Activated CD4-positive, alpha-beta T cell treated with anti-CD3 and anti-CD28 coated beads, Interleukin-2, amount 50 U/mL, for 24 hours (primary cell): ENCODE measurements at places on chromosomes 5 and 9.

GRCh38 chr9:8576741-8577140 is 777.2 kb upstream of the DMAC1 start:
- DNase-seq = no peak

GRCh38 chr9:127142291-127142690 is 19.9 kb upstream of the ANGPTL2 start:
- no peak for DNase-seq

- DNase-seq = no peak
These were observed 205.1 kb upstream of the EFNA5 start for GRCh38 chr5:107875833-107876232.

DNA sequence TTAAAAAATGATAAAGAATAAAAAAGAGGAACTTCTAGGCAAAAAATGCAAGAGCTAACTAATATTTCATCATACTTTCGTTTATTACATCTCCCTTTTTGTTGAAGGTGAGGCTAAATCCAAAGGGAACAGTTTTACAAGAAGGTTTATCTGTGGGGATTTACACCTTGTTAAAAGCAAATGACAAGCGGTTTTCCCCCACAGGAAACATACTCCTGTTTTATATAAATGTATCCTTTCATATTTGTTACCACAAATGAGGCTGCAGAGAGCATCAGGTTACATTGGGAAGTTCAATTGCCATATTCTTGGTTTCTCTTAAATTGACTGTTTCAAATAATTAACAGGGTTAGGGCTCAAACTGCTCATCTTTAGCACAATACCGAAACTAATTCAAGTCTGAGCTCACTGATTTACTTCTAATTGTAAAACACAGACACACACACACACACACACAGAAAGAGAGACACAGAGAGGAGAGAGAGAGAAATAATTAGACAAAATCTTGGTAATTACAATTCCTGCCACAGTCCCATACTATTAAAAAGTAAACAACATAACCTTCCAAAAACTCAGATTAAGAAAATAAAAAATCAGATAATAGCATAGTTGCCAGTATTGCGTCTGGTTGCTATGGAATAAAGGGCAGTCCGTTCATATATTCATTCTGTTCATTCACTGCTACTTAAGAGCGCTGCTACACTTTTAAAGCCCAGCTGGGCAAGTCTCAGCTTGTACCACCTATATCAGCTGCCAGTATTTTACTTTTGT is 17.1 kb downstream of the RFX3 start:
- DNase-seq = no peak

- no peak for DNase-seq
These were observed 91.1 kb upstream of the TLE4 start for GRCh38 chr9:79480639-79481038.

DNA sequence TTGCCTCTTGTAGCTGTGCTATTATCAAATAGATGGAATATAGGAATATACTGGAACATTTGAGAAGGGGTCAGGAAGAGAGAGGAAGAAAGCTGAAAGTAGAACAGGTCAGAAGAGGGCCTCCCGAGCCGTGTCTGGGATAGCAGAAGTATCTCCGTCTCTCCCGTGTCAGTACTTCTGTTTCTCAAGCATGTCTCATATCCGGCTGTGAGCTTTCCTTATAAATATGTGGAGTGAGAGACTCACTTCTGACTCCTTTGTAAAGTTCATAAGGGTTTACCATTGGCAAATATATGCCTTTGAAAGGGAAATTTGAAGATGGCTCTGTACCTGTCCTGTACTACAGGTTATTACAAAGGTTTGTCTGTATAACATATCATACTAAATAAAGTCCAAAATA is 50.3 kb downstream of the MOCS2 start:
- no peak for DNase-seq

- DNase-seq = no peak
These were observed 72.8 kb downstream of the SLF1 start for GRCh38 chr5:94691291-94691690.

- DNase-seq = no peak
These were observed 65.6 kb downstream of the ANXA2R start for GRCh38 chr5:42974536-42974935.

- DNase-seq = no peak
These were observed 83.7 kb downstream of the TMEM215 start for GRCh38 chr9:32867026-32867425.

DNA sequence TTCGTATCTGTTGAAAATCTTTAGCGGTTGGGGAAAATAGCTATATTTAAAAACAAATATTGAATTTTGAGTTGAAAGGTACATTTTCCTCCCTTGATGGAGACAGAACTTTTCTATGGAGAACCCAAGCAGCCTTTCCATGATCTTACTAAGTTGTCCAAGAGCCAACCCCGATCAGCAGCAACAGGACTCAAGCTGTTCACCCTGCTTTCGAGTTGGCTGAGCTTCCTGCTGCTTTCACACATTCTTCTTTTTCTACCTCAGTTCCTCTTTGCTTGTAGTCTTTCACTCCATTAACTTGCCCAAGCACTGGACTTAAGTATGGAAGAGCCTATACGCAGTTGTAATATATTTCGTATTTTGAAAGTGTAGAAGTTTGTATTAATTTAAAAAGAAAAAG is 59.4 kb downstream of the IL6ST start:
- no peak for DNase-seq

- no peak for DNase-seq
These were observed 1209.3 kb upstream of the CDH6 start for GRCh38 chr5:29984156-29984540.

- DNase-seq = no peak
These were observed 207.6 kb upstream of the CDKN2B start for GRCh38 chr9:22216730-22217172.

GRCh38 chr5:64147379-64147778 is 18.3 kb upstream of the RNF180 start:
- no peak for DNase-seq

DNA sequence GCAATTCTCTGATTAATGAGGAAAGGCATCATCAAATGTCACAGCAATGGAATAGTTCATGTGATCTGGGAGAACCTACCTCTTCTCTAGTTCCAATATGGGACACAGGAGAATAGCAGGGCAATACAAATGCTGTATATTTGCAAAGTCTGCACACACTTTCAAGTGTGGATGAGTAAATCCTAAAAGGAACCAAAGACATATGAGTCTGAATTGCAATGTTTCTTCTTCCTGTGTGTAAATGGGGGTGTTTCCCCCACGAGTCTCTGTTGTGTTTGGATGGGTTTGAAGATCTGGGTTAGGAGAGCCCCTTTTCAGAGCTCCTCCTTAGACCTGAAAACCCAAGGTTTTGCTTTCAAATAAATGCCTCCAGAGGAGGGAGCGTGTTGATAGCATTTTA is 26.9 kb downstream of the SLC46A2 start:
- no peak for DNase-seq

GRCh38 chr9:2787065-2787464 is 56.8 kb downstream of the PUM3 start:
- DNase-seq = no peak

- DNase-seq = no peak
These were observed 20.2 kb upstream of the GNPDA1 start for GRCh38 chr5:142032747-142033631.

DNA sequence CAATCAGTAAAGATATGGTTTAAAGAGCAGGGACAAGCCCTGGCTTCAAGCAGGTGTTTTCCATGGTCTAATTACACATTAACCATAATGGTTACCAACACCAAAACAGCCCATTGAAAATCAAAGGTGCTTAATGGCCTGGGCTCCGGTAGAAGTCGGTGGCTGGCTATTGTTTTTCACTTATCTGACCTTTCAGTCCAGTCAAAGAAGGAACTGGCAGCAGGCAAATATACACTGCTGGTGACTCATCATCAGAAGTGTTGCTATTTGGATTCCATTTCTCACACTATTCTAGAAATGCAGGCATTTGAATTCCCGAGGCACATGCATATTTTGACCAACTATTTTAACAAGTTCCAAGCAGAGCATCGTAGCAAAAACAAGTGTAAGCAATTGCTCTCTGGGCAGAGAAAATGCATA is 26.3 kb upstream of the GABRP start:
- no peak for DNase-seq

DNA sequence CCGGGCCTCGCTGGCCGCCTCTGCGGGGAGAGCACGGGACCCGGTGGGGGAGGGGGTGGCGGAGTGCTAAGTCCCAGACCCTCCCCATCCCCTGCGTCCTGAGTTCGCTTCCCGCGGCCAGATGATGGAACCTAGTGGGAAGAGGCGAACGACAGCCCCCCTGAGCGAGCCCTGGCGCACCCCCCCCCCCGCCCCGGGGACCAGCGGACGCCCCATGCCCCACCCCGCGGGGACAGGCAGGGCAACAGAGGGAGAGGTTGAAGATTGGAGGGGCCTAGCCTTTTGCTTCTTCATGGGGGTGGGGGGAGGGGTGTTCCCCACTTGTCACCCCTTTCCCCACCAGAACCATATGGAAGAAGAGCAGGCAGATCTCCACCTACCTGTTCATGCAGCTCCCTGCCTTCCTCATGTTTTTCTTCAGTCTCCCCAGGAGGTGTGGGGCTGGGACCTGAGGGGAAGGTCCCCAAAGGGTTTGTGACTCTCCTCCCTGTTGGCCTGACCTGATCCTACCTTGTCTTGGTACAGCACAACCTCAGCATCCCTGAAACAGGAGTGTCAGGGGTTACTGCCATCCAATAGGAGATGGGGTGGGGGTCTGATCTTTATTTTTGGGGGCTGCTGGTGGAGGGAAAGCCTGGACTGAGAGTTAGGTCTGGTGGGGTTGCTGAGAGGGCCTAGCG is 485 bp downstream of the FAM53C start:
- DNase-seq = no peak

- no peak for DNase-seq
These were observed 6.3 kb downstream of the RAPGEF1 start for GRCh38 chr9:131733541-131734061.

DNA sequence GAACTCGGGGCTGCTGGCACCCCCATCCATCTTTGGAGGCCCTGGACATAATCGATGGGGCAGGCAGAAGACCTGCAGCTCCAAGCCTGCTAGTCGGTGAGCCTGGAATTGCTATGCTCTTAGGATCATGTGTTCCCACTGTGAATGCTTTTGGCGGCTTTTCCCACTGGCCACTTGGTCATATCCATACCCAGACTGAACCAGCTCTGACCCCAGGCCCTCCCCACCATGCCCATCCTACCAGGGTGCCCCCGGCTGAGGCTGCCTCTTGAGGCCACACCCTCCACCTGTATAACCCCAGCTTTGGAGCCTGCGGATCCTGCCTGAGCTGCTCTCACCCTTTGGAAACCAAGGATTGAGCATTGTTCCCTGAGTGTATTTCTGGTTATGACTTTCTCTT is 113.5 kb downstream of the TENT4A start:
- no peak for DNase-seq

- no peak for DNase-seq
These were observed 8.7 kb downstream of the FAM193B start for GRCh38 chr5:177545487-177546257.

DNA sequence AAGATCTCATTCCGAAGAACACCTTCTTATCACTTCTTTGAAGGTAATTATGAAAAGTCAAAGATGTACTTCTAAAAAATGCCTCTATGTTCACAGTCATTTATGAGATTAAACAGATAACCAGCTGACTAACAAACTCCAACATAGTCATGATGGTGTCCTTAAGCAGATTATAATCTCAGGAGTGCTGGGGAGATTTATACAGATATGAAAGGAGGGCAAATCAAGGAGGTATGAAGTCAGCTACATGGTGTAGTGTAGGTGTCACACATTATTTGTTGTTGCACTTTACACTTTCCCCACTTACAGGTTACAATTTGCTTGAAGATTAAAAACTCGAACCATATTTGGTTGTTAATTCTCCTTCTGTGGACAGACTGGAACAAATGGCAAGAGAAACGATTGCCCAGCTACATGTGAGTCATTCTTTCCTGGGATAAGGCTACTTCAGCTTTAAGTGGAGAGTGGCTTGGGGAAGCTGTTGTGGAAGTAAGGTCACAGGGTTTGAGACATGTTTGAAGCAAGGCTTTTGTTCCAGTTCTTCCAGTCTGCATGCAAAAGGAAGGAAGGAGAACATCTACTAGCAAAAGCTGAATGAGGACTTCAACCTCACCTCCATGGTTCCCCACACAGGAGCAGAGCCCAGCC is 320.1 kb downstream of the ADGRV1 start:
- no peak for DNase-seq

DNA sequence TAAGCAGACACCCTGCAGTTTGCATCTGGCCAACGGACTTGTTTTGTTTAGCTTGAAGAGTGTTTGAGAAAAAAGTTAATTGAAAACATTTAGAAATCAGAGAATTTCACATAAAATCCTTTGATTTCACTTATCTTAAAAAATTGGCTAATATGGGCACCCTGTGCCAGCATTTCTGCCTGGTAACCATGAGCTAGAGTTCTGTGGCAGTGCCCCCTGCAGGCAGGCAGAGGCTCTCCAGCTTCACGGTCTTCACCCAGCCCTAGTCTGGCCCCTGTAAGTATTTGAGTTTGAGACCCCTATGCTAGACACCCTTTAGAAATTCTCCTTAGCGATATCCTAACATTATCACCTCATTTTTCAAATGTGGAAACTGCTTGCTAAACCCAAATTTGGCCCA is 18.8 kb upstream of the FANCC start:
- no peak for DNase-seq

DNA sequence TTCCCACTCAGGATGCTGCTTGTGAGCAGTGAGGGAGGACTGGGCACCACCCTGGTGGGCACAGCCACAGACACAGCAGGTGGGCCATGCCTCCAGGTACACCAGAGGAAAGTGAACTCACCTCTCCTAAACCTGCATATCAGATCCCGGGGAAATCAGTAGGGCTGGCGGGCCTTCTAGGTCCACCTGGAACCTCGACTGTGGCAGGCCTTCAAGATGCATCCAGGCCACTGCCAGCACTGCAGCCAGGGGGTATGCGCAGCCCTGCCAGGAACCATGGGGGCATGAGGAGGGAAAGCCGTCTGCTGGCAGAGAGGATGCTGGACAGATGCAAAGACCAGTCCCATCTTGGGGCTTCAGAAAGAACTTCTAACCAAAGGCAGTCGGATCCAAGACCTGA is 270.6 kb upstream of the IRX4 start:
- no peak for DNase-seq

- DNase-seq = no peak
These were observed 76.7 kb upstream of the CHD1 start for GRCh38 chr5:99005506-99005905.

- no peak for DNase-seq
These were observed 27.7 kb downstream of the ECPAS start for GRCh38 chr9:111456529-111456928.

GRCh38 chr9:77954013-77954665 is 77.5 kb downstream of the GNAQ start:
- no peak for DNase-seq

- DNase-seq = no peak
These were observed 12.4 kb upstream of the TENT4A start for GRCh38 chr5:6700685-6701355.

- DNase-seq = no peak
These were observed 633 bp upstream of the PPP1R26 start for GRCh38 chr9:135478829-135479468.
